Posterior vena cava (tissue), 2 donors: ENCODE measurements at places on chromosomes 5 and 9. TPM values are rescaled to one million over a fixed set of nuclear protein-coding genes. Genes with fewer than 3 reads are reported as not detected.

IFNA13 gene
- total RNA-seq = not detected

GABBR2 gene
- not detected for total RNA-seq

OCLN gene
- 1.9 TPM for total RNA-seq

PCDHAC1 gene
- 0.24 TPM for total RNA-seq

RETREG1 gene
- total RNA-seq = 10.9 TPM

NR2F1 gene
- 31.5 TPM for total RNA-seq

ANKRD55 gene
- 0.14 TPM for total RNA-seq

NDUFS6 gene
- 25.4 TPM for total RNA-seq
